Esophagus muscularis mucosa (tissue), 4 donors: ENCODE measurements at places on chromosomes 4 and X. TPM values are rescaled to one million over a fixed set of nuclear protein-coding genes. Genes with fewer than 3 reads are reported as not detected.

- H3K27ac ChIP-seq = no peak overlapping the region
- no peaks in the 10 kb centered on the region for H3K36me3 ChIP-seq
- no peaks in the 10 kb centered on the region for H3K4me1 ChIP-seq
- no peak for DNase-seq
- H3K4me3 ChIP-seq = peak overlapping the region; percentile 1
Measured at GRCh38 chr4:176383273-176384077, 63.7 kb downstream of the SPCS3 start.

DNA sequence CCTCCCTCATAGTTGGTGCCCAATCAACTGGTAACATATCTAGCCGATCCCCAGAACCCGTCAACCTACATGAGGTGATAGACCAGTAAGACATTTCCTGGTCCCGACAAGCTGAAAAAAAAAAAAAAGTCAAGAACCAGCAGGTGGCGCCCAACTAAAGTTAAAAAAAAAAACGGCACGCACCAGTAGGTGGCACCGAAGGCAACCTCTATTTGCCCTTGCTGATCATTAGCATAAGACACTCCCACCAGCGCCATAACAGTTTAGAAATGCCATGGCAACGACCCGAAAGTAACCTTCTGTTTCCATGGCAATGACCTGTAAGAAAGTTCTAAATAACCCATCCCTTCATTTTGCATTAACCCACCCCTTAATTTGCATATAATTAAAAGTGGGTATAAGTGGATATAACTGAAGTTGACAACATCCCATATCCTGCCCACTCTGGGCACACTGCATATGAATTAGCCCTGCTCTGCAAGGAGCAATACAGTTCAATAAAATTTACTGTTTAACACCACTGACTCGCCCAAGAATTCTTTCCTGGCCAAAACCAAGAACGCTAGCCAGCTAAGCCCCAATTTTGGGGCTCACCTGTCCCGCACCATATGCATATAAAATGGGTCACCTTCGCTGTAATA lies 83.9 kb upstream of the SPANXB1 start:
- no peaks in the 10 kb centered on the region for H3K36me3 ChIP-seq
- no peak for DNase-seq
- H3K4me3 ChIP-seq = no peak overlapping the region
- H3K4me1 ChIP-seq = no peaks in the 10 kb centered on the region

GRCh38 chrX:115650916-115651315 lies 89.9 kb downstream of the PLS3 start:
- H3K27me3 ChIP-seq = no peaks in the 10 kb centered on the region
- no peaks in the 10 kb centered on the region for H3K4me1 ChIP-seq
- H3K36me3 ChIP-seq = peaks cover 4% of the 10 kb centered on the region
- DNase-seq = no peak
- no peak overlapping the region for H3K4me3 ChIP-seq

- no peaks in the 10 kb centered on the region for H3K27me3 ChIP-seq
- H3K4me1 ChIP-seq = no peaks in the 10 kb centered on the region
- no peak for DNase-seq
Measured at GRCh38 chr4:146465628-146466027, 56.1 kb downstream of the SLC10A7 start.

DNA sequence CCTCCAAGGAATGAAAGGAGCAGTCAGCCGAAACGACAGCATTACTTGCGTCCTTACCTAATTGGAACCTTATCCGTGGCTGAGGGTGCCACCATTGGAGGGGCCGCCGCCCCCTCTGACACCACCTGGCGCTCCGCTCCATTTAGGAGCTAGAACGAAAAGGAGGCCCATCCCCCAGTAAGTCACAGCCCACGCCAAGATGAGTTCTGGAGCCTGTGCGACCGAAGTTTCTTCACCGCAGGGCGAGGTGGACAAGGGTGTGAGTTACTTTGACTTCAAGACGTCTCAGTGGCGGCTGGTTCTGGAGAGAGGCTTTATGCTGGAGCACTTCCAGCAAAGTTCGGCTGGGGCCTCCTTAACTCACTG lies 729 bp upstream of the IRF2 start:
- H3K4me1 ChIP-seq = peaks cover 51% of the 10 kb centered on the region
- H3K36me3 ChIP-seq = no peaks in the 10 kb centered on the region
- H3K27ac ChIP-seq = peak overlapping the region; percentile 96
- peak overlapping the region; percentile 93 for H3K4me3 ChIP-seq

GRCh38 chrX:46759645-46759974 lies 692 bp upstream of the SLC9A7 start:
- H3K36me3 ChIP-seq = no peaks in the 10 kb centered on the region
- H3K27me3 ChIP-seq = no peaks in the 10 kb centered on the region
- peak overlapping the region; percentile 56 for H3K4me3 ChIP-seq
- peaks cover 7% of the 10 kb centered on the region for H3K4me1 ChIP-seq
- H3K27ac ChIP-seq = no peak overlapping the region
- DNase-seq = no peak

- no peak overlapping the region for H3K4me3 ChIP-seq
- no peaks in the 10 kb centered on the region for H3K36me3 ChIP-seq
- DNase-seq = no peak
- peaks cover 33% of the 10 kb centered on the region for H3K4me1 ChIP-seq
- H3K27me3 ChIP-seq = no peaks in the 10 kb centered on the region
Measured at GRCh38 chr4:139660568-139661043, 5.0 kb upstream of the MGST2 start.

- H3K27ac ChIP-seq = no peak overlapping the region
- peaks cover 7% of the 10 kb centered on the region for H3K4me1 ChIP-seq
Measured at GRCh38 chr4:2781911-2782310, 11.0 kb upstream of the SH3BP2 start.

DNA sequence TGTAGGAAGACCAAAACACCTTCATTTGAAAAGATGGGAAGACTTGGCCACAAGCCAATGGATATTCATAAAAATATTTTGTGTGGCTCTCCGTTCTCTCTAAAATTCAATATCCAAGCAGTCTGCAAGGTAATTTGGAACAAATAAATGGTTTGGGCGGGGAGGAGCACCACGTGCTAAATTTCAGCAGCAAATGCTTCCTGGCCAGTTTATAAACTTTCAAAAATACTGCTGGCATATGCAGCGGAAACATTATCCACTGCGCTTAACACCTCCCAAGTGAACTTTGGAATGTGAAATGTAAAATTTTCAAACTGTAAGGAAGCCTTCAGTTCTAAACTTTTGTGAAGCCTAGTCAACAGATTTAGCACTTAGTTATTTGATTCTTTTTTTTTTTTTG lies 191.0 kb downstream of the NSUN7 start:
- no peak overlapping the region for H3K4me3 ChIP-seq
- H3K4me1 ChIP-seq = peaks cover 24% of the 10 kb centered on the region
- no peaks in the 10 kb centered on the region for H3K27me3 ChIP-seq
- peak overlapping the region; percentile 69 for H3K27ac ChIP-seq
- H3K36me3 ChIP-seq = no peaks in the 10 kb centered on the region
- DNase-seq = no peak

- H3K27me3 ChIP-seq = no peaks in the 10 kb centered on the region
- no peak overlapping the region for H3K4me3 ChIP-seq
- no peak for DNase-seq
Measured at GRCh38 chrX:93461060-93461459, 212.3 kb downstream of the NAP1L3 start.

GRCh38 chrX:129933700-129934099 lies 27.7 kb downstream of the UTP14A start:
- H3K4me3 ChIP-seq = no peak overlapping the region
- no peak for DNase-seq
- H3K27me3 ChIP-seq = no peaks in the 10 kb centered on the region
- H3K27ac ChIP-seq = no peak overlapping the region

DNA sequence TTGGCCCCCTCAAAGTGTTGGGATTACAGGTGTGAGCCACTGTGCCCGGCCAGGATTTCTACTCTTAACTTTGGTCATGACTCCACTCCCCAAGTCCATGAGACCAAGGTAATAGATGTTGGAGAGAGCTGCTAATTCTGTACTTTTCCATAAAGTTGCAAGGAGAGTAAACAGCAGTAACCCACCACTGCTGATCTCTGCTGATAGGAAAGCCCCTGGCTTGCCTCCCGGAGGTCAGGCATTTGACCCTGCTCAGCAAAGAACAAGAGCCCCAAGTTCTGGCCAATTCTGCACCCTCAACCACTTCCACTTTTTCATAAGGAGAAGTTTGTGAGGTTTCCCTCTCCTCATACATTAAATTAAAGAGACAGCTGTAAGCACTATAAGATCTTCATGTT lies 143.0 kb downstream of the RASL11B start:
- no peak overlapping the region for H3K27ac ChIP-seq
- H3K27me3 ChIP-seq = no peaks in the 10 kb centered on the region
- H3K4me1 ChIP-seq = no peaks in the 10 kb centered on the region
- no peaks in the 10 kb centered on the region for H3K36me3 ChIP-seq
- H3K4me3 ChIP-seq = no peak overlapping the region

DNA sequence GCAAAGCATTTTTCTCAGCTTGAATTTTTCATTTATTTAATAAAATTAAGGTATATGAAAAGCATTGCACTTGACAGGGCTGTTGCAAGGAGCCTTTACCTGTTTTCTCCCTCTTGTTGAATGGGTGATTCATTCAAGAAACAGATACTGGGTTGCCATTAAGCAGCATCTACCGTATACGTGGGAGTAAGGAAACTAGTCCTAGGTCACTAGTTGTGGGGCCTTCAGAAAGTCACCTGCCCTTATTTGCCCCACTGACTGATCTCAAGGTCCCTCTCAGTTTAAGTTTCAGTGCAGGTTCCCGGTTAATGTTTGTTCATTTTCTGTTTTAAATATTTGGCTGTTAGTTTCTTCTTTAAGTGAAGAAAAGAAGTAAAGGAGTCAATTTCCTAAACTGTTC lies 34.0 kb downstream of the LHFPL1 start:
- H3K27me3 ChIP-seq = no peaks in the 10 kb centered on the region
- no peak overlapping the region for H3K27ac ChIP-seq
- no peak for DNase-seq
- no peak overlapping the region for H3K4me3 ChIP-seq

- H3K4me1 ChIP-seq = no peaks in the 10 kb centered on the region
- no peak overlapping the region for H3K4me3 ChIP-seq
- no peaks in the 10 kb centered on the region for H3K27me3 ChIP-seq
- H3K27ac ChIP-seq = no peak overlapping the region
- H3K36me3 ChIP-seq = no peaks in the 10 kb centered on the region
Measured at GRCh38 chrX:8755116-8755515, 23.2 kb upstream of the ANOS1 start.

DNA sequence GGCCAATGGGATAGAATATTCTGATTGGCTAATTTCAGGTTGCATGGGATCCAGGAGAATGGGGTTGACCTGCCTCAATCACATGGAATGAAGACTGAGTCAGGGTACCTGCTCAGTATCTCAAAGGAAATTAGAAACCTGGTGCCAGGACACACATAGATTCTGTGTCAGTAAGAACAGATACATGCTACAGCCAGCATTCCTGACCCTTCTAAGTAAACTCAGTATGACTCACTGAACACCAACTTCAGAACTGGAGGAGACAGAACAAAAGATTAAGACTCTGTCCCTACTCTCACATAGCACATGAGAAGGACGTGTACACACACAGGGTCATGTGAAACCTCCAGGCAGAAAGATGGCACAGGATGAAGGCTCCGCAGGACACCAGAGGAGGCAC lies 54.5 kb downstream of the FAM184B start:
- H3K27ac ChIP-seq = no peak overlapping the region
- no peaks in the 10 kb centered on the region for H3K27me3 ChIP-seq
- H3K4me3 ChIP-seq = no peak overlapping the region
- H3K36me3 ChIP-seq = no peaks in the 10 kb centered on the region
- no peaks in the 10 kb centered on the region for H3K4me1 ChIP-seq
- DNase-seq = no peak

FREM3 gene
- not detected for total RNA-seq

TEX11 gene
- total RNA-seq = not detected
